Activated T-helper 9 cell treated with anti-CD3 and anti-CD28 coated beads, Interleukin-2, amount 50 U/mL, for 16 hours (primary cell): ENCODE measurements at places on chromosomes 16 and 17.

DNA sequence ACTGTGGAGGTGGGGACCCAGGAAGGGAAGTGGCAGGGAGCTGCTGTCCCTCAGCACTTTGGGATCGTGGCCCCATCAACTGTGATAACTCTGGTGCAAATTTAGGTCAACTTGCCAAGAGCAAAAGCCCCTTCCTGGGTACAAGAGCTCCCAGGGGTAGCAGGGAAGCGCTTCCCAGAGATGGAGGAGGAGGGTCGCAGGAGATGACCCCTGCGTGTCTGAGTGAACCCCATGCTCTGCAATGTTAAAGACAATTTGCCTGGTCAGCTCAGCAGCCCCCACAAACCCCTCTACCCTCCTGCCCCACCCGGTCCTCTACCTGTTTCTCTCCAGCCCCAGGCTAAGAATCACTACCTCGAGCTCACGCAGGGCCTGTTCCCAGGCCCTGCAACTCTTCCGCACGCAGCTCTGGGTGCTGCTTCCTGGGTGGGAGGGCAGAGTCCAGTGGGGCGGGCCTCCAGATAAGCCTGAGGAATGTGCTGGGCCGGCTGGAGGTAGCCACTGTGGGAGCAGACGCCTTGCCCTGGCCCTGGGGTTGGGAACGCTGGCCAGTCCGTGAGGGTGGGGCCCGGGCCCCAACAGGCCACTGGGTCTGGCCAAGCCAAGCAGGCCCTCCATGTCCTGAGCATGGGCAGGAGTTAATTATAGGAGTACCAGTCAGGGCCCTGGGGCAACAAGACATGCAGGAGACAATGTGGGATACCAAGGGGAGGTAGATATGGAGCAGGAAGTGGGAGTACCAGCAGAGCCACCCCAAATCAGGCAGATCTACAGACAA, 6.1 kb downstream of the DOK4 start:
- DNase-seq: no peak

DNA sequence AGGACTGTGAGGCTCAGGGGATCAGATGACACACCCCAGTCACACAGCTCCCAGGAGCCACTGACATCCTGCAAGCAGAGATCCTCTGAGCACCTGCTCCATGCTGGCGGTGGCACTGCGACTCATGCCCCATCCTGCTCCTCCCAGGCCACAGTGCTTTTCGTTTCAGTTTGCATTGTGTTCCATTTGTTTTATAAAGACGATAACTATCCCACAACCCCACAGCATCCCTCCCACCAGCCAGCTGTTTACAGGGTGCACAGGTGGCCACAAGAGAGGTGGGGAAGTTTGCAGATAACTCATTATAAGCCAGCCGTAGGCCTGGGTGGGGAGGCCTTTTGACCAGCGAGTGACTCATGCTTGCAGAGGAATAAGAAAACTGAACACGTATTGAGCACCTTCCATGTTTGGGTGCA, 28.2 kb downstream of the BCO1 start:
- no peak for DNase-seq

DNA sequence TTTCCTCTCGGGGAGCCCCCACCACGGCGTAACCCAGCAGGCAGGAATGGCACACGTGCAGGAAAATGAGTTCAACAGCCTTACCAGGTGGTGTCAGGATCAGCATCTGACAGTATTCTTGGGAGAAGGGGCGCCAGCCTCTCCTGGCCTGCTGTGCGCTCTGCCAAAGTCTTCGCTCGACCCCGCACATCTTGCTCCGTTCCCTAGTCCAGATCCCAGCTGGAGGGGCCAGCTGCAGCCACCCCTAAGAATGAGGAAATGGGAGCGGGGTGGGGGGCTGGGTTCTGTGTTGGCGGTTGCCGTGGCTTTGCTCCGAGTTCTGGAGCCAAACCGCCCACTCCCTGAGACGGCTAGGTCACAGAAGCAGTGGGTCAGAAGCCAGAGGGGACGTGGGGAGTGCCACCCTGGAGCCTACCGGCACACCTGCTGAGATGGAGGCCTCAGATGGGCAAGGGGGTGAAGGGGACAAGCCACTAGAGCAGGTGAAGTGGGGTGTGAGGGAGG, at the start of gene CHCT1:
CHCT1 (plus strand) TSS at position 328 of the 504 bp plus-strand sequence; CDS start at position 432, 104 bp downstream.
- DNase-seq: no peak

DNA sequence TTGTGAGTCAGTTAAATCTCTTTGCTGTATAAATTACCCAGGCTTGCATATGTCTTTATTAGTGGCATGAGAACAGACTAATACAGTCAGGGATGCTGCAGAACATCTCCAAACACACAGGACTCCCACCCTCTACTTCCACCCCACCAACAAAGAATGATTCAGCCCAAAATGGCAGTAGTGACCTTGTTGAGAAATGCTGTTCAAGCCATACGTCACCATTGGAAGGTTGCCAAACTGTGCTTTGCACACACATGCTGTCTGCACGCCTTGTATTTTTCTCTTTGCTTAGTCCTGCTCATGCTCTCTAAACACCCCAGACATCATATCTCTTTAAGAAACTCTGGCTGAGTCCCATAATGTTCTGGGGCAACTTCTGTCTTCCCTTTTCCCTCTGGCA, 589.6 kb downstream of the WWOX start:
- DNase-seq: no peak

DNA sequence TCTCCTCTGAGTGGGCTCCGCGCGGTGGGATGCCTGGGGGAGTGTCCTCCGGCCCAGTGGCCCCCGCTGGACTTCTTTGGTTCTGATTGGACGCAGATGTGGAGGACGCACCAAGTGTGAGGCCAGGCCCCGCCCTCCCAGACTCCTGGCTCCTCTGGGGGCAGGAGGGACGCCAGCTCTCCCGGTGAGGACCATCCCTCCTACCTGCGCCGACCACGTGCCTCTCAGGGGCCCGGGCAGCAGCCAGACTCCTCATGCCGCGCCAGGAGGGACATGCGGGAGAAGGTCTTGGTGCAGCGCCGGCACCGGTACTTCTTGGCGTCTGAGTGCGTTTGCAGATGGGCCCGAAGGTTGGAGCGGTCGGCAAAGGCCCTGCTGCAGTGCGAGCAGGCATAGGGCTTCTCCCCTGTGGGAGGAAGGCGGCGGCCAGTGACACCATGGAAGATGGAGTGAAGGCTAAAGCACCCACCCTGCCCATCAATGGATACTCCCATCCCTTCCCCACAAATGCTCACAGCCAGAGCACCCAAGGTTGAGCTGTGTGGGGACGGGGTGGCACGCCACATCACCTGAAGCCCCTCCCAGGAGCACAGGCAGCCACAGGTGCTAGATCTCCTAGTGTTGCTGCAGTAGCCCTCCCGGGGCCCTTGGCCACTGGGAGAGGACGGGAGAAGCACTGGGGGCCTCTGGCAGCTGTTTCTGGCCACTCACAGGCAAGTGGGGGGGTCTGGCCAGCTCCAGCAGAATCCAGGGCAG, 7.9 kb downstream of the SNAI3 start:
- DNase-seq: no peak

GRCh38 chr16:27491894-27492587, 57.7 kb downstream of the GTF3C1 start:
- DNase-seq: no peak

DNA sequence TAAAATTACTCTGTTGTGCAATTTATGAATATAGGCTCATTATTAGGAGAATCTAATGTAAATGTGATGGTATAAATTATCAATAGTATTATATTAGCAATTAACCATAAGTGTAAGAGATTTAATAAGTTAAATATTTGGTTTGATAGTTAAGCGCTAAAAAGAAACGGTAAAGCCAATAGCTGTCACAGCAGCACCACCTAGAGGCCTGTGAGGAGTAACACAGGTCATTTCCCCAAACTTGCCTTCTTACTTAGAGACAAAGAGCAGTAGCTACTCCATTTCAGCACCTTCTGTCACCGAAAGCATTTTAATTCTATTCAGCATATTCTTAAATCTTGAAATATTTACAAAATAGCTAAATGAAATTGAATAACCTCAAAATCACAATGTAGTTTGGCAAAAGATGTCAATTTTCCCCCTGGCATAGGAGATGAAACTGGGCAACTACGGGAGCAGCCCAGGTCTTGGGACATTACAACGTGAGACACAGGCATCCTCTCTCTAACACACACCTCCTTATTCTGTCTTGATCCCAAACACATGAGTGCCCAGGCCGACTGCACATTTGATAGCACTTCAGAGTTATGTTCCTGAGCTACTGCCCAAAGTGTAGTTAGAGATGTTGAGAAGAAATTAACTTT, 14.3 kb upstream of the DYNLRB2 start:
- peak; percentile 36 for DNase-seq

DNA sequence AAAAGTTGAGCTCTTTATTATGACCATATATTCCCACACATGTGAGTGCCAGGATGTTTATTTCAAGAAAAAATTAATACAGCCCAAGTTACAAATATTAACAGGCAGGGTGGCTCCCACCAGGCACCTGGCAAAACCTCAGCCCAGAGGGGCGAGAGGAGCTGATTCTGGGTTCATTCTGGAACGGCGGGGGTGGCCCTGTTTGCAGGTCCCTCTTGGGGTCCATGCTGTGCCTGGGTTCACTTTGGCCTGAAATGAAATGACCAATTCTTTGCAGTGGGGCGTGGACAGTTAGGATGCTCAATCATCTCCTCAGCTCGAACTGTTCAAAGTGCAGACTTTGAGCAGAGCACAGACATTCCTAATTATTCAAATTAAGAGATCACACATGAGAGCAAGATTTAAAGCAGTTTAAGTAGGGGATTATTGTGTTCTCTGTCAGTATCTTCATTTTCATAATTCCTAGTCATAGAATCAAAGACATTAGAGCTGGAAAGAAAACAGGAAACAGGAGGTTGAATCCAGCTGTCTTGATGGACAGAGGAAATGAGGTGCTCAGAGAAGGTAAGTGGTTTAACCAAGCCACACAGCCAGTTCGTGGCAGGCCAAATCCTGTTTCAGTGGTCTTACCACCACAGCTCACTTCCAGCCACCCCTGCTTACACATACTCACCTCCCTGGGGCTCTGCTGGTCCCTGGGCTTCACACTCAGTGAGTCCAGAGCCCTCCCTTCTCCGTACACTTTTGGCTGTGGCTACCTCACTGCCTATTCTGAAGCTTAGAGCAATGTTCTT, 363.9 kb upstream of the TNRC6C start:
- no peak for DNase-seq

GRCh38 chr16:26550111-26550610, 516.6 kb upstream of the C16orf82 start:
- DNase-seq: no peak

DNA sequence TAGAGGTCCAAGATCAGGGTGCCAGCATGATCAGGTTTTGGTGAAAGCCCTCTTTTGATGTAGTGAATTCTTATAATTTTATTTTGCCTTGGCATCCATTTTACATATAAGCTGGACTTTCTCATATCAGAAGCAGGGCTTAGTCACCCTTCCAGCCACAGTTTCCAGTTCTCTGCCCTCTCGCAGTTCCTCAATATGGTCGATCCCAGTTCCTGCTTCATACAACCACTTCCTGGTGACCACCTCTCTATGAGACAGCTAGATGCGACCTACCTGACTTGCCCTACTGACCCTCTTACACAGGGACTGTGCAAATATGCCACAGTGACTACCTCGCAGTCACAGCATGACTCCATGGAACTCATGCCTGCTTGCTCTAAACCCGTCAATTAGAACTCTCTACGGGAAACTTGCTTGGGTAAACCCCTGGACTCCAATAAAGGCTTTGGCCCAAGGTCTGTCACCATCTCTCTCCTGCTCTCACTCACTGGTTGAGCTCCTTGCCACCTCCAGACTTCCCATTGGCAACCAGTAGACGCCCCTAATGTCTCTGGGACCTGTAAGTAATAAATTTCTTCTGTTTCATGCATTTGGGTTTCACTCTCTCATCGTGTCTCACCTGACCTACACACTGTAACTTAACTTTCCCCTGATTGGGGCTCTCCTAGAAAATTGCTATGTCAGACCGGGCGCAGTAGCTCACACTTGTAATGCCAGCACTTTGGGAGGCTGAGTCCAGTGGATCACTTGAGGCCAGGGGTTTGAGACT, 21.4 kb downstream of the CD300LG start:
- no peak for DNase-seq

GRCh38 chr17:28968231-28968913, 17.1 kb upstream of the PHF12 start:
- no peak for DNase-seq

- no peak for DNase-seq
Measured at GRCh38 chr17:9261081-9262012, 240.0 kb downstream of the NTN1 start.

DNA sequence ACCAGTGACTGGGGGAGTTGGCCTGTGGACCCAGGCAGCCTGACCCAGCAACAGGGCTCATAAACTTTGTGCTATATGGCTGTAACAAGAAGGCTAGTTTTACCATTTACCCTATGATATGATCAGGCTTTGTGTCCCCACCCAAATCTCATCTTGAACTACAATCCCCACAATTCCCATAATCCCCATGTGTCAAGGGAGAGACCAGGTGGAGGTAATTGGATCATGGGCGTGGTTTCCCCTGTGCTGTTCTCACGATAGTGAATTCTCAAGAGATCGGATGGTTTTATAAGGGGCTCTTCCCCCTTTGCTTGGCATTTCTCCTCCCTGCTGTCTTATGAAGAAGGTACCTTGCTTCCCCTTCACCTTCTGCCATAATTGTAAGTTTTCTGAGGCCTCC, 111.2 kb upstream of the NLRP1 start:
- DNase-seq: no peak

DNA sequence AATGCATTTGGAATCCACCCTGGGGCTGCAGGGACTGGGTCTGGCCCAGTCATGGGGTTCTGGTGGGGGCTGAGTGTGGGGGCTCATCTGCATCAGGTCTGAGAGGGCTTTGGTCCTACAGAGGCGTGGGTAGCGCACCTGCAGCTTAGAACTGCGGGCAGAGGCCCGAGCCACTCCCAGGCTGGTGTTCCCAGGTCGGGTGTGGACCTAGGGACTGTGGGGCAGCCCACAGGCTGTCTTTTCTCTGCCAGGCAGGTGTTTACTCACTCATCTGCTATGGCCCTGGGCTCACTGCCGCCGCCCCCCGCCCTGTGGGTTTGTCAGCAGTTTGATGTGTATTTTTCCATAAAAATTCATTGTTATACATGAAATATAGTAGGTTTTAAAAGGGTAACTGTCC, 27.0 kb upstream of the DOC2B start:
- no peak for DNase-seq

- no peak for DNase-seq
Measured at GRCh38 chr17:73021771-73022170, 70.7 kb downstream of the SLC39A11 start.

DNA sequence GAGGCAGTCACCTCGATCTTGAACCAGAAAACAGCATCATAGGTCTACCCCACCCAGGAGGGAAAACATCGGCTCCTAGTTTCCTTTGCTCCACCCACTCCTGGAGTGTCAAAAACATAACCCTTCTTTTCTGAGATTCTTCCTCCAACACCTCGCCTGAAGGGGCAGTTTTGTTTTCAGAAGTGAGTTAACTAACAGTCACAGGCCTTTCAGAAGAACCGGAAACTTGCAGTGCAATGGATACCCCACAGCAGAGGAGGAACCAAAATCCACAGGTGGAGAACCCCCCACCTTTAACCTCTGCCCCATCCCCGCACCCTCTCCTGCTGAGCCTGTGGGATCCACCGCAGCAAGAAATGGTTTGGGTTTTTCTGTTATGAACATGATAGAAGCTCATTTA, 7.8 kb upstream of the TEX2 start:
- no peak for DNase-seq

- DNase-seq: no peak
Measured at GRCh38 chr17:29042679-29043538, at the start of gene PIPOX. Gene PIPOX (plus strand): TSS chr17:29043141. CDS start chr17:29043226, 85 bp downstream.

- DNase-seq: no peak
Measured at GRCh38 chr17:6474376-6474775, 30.1 kb downstream of the PIMREG start.

GRCh38 chr16:2149630-2150417, 1.4 kb downstream of the RAB26 start:
- no peak for DNase-seq
